Daoy (cell line): ENCODE measurements at places on chromosomes 13 and 19.

DNA sequence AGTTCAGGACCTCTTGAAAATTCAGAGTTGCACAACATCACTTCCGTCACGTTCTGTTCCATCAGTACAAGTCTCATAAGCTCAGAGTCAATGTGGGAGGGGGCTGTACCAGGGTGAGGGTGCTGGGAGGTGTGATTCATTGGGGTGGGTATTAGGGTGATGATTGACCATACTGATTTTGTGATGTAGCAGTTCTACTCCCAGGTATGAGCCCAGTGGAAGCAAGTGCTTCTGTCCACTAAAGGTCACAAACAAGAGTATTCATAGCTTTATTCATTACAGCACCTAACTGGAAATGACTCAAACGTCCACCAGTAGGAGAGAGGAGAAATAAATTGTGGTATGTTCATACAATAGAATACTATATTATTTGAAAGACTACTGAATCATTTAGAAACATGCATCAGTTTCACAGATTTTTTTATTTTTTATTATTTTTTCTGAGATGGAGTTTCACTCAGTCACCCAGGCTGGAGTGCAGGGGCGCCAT, 12.1 kb upstream of the UPF3A start:
- DNase-seq = no peak

- no peak for DNase-seq
Observed at GRCh38 chr13:106490569-106491321, 44.7 kb downstream of the EFNB2 start.

DNA sequence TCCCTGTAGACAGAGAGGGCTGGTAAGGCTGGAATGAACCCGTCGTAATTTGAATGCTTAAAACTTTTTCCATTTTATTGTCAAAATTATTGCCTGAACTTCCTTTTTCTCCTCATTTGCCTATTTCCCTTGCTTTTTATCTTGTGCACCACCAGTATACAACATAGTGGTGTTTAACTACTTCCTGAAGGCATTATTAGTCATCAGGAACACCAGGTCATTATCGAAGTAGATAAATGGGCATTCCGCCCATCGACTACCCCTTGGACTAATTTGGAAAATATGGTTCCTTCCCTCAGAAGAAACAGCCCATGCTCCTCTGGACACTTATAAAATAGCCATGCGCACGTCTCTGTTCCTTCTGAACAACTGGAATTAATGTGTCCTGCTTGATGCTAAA, 232.1 kb downstream of the TM9SF2 start:
- DNase-seq = no peak

DNA sequence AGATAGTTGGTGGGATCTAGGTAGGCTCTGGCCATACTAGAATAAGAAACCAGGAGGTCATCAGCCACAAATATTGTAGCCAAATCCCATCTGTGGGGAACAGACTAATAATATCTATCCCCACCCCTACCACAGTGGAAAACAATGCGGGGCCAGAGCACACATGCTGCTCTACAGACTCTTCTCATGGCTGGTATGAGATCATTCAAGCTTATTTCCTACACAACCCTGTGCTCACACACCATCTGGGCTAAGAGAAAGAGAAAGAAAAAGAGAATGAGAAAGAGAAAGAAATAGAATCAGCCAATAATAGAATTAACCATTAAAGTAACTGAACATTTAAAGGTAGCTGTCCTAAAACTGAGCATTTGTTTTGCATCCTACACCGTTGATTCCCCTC, 1268.4 kb upstream of the SPRY2 start:
- DNase-seq = no peak

DNA sequence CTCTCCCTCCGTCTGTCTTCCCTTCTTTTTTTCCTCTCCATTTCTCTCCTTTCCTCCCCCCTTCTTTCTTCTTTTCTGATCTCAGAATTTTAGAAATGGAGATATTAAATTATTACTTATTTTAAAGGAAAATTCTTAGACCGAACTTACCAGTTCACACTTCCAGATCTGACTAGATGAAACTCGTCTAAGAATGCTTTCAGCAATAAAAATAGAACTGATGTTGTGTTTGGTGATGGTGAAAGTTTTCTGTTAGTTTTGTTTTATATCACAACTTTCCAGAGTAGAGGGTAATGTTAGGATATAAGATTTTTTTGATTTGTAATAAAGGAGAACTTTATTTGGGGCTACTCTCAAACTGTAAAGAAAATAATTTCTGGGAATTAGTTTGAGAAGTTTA, 29.9 kb downstream of the UCHL3 start:
- DNase-seq = no peak

DNA sequence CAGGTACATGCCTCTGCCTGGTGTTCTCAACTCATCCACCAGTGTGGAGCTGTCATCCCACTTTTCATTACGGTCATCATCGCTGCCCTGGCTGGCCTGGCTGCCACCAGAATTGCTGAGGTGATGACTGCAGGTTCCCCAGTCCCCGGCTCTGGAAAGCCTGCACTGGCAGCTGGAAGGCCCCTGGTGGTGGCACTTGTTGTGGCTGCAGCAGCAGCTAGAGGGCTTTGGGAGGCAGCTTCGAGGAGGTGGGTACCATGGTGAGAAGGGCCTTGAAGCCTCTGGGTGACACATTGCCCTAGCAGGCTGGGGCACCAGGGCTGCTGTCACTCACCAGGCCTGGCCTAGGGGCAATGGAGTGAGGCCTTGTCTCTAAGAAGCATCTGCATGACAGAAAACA, 25.3 kb upstream of the ZNF14 start:
- no peak for DNase-seq
